ENCODE measurements at places on chromosomes 2 and 18. TPM values are rescaled to one million over a fixed set of nuclear protein-coding genes. Genes with fewer than 3 reads are reported as not detected.

Gene SOCS6
- 7.8 TPM for total RNA-seq

Gene SULT1C4
- total RNA-seq, result 7.5 TPM

Gene MYCN
- total RNA-seq, result not detected

Gene HOXD11
- total RNA-seq, result not detected

Gene RETSAT
- total RNA-seq, result 86.1 TPM

Gene LINC00305
- total RNA-seq, result not detected

Gene AQP12B
- total RNA-seq, result not detected

GRCh38 chr2:239953418-239954061 lies 71.6 kb downstream of the NDUFA10 start:
- DNase-seq, result no peak

DNA sequence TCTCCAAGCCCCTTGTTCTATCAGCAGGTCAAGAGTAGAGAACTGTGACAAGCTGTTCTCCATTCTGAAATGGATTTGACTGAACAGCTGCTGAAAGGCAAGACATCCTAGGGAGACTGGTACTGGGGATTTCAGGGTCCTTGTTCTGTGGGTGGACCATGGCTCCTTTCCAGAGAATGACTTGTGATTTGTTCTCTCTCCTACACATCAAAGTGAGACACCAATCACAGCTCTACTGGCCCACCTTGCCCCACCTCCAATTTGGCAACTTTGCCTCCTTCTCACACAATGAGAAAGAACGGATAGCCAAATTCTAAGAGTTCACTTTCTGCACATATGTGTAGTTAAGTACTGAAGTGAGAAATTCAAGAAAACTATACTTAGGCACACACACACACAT lies 67.4 kb downstream of the BCL11A start:
- DNase-seq, result no peak

- no peak for DNase-seq
Observed at GRCh38 chr18:77981874-77982273, 732.2 kb downstream of the GALR1 start.

DNA sequence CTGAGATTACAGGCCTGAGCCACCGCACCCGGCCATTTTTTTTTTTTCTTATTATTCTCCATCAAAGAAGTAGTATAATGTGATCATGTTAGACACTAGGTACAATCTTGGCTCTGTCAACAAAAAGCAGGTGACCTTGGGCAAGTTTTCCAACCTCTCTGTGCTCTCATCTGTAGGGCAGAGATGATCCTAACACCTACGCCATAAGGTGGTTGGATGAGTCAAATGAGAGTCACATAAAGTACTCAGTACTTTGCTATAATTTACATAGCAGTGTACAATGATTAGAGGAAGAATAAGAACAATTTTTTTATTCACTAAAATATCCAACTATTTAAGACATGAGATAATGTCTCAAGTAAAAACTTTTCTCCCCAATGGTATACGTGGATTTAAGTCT lies 128.6 kb downstream of the TGIF1 start:
- no peak for DNase-seq

- no peak for DNase-seq
Observed at GRCh38 chr2:106537047-106537446, 49.9 kb downstream of the CD8B2 start.

- no peak for DNase-seq
Observed at GRCh38 chr2:205767617-205768016, 85.3 kb downstream of the NRP2 start.

DNA sequence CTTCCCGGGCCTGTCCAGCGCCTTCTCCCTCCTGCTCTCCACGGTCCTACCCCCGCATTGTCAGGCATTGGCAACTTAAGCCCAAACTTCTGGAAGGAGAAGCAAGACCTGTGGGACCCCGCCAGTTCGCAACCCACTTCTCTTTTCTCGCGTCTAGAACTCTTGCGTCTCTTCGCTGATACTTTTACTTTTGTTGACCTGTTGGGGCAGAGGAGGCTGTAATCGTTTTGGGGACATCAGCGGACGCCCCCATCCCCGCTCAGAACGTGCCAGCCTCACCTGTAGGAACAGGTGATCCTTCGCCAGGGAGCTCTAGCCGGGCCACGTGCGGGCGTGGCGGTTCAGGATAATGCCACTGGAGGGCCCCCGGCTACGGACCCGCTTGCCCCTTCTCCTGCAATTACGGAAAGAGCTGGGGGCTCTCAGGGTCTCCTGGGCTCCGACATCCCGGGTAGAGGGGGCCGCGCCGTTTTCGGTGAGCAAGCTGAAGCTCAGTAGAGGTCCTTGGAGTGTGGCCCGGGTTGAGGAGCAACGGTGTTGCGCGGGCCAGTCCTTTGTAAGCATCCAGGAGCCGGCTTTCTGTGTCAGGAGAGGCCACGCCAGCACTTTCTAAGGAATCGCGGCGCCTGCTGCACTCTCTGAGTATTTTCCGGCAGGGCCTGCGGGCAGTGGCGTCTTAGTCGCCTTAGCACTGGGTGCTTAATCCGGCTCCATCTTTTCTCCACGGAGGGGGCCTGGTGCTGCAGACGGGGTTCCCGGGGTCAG lies 1.6 kb downstream of the MTCL1 start:
- peak; percentile 76 for DNase-seq

DNA sequence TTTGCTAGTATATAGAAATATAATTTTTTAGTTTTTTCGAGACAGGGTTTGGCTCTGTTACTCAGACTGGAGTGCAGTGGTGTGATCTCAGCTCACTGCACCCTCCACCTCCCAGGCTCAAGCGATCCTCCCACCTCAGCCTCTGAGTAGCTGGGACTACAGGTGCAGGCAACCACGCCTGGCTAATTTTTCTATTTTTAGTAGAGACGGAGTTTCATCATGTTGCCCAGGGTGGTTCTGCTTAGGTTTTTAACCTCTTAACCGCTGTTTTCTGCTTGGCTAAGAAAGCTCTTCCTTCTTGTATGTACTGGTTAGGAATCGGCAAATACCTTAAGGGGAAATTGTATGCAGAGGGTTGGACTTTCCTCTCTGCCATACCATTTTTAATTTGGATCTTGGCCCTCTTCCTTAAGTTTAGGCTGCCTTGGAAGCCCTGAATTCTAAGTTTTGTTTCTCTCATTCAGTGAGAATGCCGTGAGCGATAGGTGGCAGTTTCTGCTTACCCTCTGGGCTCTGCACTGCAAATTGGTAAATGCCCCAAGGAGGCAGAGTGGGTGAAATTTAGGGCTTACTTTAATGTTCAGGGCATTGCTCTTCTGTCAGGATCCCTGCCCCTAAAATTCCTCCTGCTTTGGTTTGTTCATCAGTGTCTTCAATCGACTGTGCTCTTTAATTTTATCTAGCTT lies 32.3 kb downstream of the EML6 start:
- DNase-seq, result no peak

GRCh38 chr2:27522400-27522945 lies 25.8 kb downstream of the GCKR start:
- DNase-seq, result no peak

- no peak for DNase-seq
Observed at GRCh38 chr2:162090109-162090508, 16.1 kb upstream of the DPP4 start.

GRCh38 chr2:148602885-148603561 lies 41.5 kb upstream of the EPC2 start:
- DNase-seq, result no peak

Data from Caki2 (cell line).